Stimulated activated CD8-positive, alpha-beta memory T cell treated with anti-CD3 and anti-CD28 coated beads, Interleukin-2, amount 100 ng/mL, for 48 hours (primary cell): ENCODE measurements at places on chromosomes 12 and 14.

- DNase-seq, result no peak
Observed at GRCh38 chr14:102055181-102055901, 31.5 kb downstream of the HSP90AA1 start.

DNA sequence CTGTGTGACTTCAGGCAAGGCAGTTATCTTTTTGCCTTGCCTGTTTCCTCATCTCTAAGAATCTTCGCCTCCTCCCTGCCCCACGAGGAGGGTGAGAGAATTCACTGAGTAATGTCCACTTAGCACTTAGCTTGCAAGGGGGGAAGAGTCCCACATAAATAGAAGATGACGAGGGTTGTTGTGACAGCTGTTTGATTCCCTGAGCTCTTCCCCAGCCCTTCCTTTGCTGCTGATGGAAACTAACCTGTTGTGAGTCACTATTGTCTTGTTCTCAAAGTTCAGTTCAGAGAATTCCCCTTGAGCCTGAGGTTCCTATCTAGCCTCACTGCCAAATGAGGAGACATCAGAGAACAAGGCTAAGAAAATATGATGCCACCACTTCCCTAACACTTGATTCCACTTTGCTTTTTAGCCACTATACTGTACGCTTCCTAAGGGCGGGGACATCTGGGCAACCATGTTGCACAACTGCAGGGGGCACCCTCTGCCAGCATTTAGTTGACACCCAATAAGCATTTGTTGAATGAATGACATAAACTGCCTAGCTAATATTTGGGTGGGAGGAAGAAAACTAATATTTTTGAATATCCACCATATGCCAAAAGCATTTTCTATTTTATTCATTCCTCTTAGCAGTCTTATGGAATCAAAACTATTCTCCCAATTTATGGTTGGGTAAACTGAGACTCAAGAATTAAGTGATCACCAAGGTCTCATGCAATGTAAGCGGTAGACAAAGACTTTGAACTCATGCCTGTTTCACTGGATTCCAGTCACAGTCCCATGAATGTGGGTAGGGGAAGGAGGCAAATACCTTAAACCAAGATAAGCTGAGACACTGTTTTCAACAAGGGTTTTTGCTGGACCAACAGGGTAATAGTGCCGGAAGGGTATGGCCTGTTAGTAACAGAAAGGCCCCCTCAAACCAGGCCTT, 77.6 kb downstream of the ZFP36L1 start:
- no peak for DNase-seq

- DNase-seq, result no peak
Observed at GRCh38 chr14:20295067-20295466, 10.7 kb downstream of the TTC5 start.

GRCh38 chr12:106063826-106064720, 74.7 kb downstream of the NUAK1 start:
- no peak for DNase-seq

- no peak for DNase-seq
Observed at GRCh38 chr12:73951956-73952703, 585.5 kb upstream of the ATXN7L3B start.
